ENCODE measurements at places on chromosomes 3 and 15. TPM values are rescaled to one million over a fixed set of nuclear protein-coding genes. Genes with fewer than 3 reads are reported as not detected.

DNA sequence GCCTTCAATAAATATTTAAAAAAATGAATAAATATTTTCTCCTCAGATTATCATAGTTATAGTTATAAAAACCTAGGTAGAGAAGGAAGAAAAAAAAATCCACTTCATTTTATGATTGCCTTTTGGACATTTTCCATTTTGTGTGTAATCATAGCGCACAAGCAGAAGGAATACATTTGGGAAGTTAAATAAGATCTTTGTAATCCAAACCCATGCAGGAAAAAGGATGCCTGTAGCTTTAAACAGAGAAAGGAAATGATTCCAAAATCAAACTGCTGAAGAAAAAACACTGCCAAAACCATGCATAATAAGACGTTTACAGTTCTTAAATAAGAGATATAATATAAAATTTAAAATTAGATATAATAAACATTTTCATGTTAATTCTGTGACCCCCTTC lies 7.4 kb upstream of the CCDC54 start:
- no peak for DNase-seq

GRCh38 chr3:112671930-112672715 lies 31.2 kb upstream of the CCDC80 start:
- no peak for DNase-seq

PRICKLE2 gene
- total RNA-seq = 23.2 TPM

DNA sequence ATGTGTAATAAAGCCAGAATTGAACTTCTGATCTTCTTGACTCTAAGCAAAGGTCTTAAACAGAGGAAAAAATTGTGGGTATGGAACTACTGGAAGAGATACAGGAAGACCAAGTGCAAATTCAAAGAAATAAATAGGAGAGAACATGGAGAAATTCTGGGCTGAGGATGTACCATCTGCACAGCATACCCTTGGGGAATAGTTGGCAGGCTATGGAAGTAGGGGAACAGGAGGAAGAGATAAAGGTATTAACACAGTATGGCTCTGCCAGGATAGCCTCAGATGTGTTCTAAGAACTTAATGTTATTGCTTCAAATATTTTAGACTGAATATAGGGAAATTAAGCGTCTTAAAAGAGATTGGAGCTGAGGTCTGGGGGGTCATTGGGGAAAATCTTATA lies 485.4 kb downstream of the CNTN3 start:
- no peak for DNase-seq

GRCh38 chr15:69784798-69785566 lies 312.7 kb downstream of the TLE3 start:
- DNase-seq = no peak

Measured in progenitor cell of endocrine pancreas (in vitro differentiated cells).